ENCODE measurements at places on chromosomes 16 and 17.

DNA sequence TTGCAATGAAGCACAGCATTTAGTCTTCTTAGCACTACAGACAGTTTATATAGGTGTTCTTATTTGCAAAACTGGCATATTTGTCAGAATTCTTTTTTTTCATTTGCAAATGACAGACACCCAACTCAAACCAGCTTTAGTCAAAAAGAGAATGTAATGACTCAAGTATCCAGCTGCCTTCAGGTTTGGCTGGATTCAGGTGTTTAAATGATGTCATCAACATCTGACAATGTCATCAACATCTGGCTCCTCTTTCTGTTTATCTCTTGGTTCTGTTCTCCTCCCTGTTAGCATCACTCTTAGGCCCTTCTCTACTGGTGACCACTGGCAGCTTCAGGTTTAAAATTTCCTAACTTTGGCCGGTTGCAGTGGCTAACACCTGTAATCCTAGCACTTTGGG, 18.9 kb downstream of the TMC5 start:
- DNase-seq = no peak

DNA sequence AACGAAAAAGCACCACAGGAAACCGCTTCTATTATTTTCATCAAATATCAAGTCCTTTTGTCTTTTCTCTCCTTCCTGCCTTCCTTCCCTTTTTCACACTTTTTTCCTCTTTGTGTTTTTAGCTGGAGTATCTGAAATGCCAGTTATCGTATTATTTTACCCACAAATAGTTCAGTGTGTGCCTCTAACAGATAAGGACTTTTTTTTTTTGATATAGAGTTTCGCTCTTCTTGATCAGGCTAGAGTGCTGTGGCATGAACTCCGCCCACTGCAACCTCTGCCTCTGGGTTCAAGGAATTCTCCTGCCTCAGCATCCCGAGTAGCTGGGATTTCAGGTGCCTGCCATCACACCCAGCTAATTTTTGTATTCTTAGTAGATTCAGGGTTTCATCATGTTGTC, 10.7 kb downstream of the DNAAF1 start:
- no peak for DNase-seq

DNA sequence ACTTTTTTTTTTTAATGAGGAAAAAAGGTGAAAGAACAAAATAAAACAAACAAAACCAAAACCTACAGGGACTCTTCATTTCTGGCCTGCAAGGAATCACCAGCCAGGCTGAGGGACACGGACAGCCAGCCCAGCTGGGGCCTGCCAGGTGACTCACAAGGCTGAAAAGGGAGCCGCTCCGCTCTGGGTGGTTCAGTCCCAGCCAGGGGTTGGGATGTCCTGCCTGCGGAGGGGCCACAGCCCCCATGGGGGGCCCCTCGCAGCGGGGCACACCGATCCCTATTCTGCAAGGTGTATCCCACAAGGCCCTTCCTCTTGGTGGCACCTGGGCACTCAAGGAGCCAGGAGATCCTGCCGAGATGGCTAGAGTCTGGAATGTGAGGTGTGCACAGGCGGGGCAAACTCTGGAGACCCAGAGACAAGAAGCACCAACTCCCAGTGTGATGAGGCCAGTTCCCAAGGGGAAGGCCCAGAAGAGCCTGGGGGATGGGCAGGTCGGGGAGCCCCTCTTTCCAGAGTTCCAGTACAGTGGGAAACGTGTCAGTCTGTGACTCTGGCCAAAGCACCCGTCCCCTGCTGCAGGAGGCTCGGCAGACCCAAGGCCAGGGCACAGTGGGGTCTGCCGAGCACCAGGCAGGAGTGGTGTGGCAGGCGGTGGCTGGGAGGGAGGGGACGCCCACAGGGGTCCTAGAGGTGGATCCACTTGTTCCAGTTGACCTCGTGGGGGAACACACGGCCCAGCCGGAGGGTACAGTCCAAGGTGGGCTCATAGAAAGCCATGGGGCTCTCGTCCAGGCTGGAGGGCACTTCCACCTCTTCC, 58.9 kb downstream of the IL21R start:
- DNase-seq = no peak

- no peak for DNase-seq
Observed at GRCh38 chr16:84568066-84568465, 49.8 kb downstream of the COTL1 start.

DNA sequence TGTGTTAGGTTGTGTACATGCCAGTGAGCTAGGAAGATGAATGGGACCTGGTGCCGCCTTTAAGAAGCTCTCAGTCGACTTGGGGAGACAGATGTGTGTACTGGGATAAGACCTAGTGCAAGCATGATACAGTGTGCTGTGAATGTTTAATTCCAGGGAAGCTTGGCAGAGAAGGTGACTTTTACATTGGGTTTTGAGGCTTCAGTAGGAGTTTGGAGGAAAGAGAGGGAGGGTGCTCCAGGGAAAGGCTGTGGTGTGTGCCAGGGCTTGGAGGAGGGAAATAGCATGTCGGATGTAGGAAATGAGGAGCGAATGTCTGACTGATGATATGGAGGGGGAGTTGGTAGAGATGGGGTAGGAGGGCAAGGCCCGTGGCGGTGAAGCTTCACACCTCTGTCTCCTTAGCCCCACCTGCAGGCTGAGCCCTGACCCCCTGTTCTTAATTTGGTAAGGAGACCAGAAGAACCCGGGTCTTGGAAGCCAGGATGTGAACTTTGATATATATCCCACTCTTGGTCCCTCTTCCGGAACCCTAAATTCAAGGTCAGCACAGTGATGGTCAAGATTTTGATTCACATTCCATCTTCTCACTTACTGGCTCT, 76.6 kb downstream of the PLCG2 start:
- no peak for DNase-seq

- no peak for DNase-seq
Observed at GRCh38 chr16:78800523-78800922, 701.1 kb downstream of the WWOX start.

- DNase-seq = no peak
Observed at GRCh38 chr17:82385559-82386254, 14.1 kb downstream of the UTS2R start.

DNA sequence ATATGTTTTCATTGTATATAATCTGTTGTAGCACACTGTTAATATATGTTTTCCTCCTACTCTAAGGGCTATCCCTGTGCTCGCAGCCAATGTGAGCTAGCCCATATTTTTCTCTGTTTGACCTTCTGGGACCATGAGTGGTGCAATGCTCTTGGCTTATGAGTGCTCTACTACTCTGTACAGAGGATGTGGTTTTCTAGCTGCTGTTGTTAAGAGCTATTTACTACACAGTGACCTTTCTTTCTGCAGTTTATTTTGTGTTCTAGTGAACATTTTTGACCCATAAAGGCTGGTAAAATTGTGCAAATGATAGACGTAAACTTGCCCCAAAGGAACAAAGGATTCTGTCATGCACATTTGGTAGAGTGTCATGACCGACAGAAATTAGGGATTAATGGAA, 84.1 kb upstream of the CPHXL start:
- DNase-seq = no peak

- peak; percentile 61 for DNase-seq
Observed at GRCh38 chr16:1105888-1106620, 10.0 kb upstream of the C1QTNF8 start.

DNA sequence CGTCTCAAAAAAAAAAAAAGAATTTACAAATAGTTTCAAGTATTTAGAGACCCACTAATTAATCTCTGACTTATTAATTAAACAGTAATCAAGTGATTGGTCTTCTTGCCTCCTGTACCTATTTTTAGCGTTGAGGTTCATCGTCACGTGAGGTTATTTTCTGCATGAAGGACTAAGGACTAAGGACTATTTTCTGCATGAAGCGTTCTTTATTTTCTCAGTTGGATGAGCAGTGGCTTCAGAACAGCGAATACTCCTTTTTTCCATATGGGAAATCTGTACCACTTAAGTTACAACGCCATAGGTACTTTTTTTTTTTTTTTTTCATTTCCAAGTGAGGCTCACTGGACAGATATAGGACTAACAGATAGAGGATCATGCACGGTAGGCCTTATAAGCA, 224.9 kb downstream of the CNTNAP4 start:
- DNase-seq = no peak

GRCh38 chr16:87615621-87616041, 13.3 kb downstream of the JPH3 start:
- no peak for DNase-seq

GRCh38 chr17:71899317-71899716, 221.5 kb upstream of the SOX9 start:
- DNase-seq = no peak

GRCh38 chr17:81903415-81903831, 1.4 kb downstream of the NPB start:
- DNase-seq = no peak

GRCh38 chr17:7380855-7381683, at the start of gene TNK1:
TSS of gene TNK1 (plus strand) at chr17:7381089. CDS start at chr17:7382927, 1,838 bp downstream.
- DNase-seq = no peak

DNA sequence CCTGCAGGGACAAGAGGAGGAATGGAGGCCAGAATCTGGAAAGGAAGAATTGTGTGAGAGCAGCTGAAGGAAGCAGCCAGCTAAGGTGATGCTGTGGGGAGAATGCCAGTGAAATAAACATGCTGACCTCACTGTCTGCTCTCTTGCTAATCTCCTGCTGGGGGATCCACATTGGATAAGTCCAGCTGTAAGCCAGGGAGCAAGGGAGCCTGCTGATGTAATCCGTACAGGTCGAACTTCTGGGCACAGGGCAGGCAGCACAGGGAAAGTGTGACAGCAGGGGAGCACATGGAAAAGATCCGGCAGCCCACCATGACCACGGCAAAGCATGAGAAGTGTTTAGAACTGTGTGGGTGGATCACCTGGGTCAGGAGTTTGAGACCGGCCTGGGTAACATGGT, 7.5 kb upstream of the XPO6 start:
- no peak for DNase-seq

- no peak for DNase-seq
Observed at GRCh38 chr16:51107742-51108141, 43.3 kb downstream of the SALL1 start.

- DNase-seq = no peak
Observed at GRCh38 chr17:58352596-58353388, 791 bp upstream of the SUPT4H1 start.

DNA sequence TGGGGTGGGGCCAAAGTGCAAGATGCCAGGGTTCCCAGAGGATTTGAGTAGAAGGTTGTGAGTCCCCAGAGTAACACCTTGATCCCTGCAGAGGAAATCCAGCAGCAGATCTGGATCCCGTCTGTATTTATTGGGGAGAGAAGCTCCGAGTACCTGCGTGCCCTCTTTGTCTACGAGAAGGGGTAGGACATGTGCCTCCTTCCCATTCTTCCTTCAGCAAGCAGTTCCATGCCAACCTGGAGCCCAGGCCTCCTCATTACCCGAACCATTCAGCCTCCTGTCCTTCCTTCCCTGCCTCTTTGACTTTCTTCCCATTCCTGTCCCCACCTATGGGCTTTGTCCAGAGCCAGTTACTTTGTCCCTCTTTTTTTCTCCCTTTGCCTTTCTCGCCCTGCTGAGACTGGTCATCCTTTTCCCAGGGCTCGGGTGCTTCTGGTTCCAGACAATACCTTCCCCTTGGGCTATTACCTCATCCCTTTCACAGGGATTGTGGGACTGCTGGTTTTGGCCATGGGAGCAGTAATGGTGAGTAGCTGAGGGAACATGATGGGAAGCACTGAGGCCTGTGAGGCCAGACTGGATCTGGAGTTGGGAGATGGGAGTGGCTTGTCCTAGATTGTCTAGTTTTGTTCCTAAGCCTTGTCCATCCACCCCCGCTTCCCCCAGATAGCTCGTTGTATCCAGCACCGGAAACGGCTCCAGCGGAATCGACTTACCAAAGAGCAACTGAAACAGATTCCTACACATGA, 2.9 kb downstream of the RNF167 start:
- no peak for DNase-seq

- DNase-seq = no peak
Observed at GRCh38 chr16:87233928-87234327, 83.3 kb downstream of the C16orf95 start.

GRCh38 chr17:18122990-18123753, 14.6 kb downstream of the MYO15A start:
- no peak for DNase-seq
